ENCODE measurements at places on chromosomes 4 and X. TPM values are rescaled to one million over a fixed set of nuclear protein-coding genes. Genes with fewer than 3 reads are reported as not detected.

Gene ADGRL3
- 0.08 TPM for polyA plus RNA-seq

Gene CYTL1
- polyA plus RNA-seq: 0.13 TPM

GRCh38 chrX:40479777-40480318, 100.9 kb upstream of the ATP6AP2 start:
- no peak for DNase-seq

DNA sequence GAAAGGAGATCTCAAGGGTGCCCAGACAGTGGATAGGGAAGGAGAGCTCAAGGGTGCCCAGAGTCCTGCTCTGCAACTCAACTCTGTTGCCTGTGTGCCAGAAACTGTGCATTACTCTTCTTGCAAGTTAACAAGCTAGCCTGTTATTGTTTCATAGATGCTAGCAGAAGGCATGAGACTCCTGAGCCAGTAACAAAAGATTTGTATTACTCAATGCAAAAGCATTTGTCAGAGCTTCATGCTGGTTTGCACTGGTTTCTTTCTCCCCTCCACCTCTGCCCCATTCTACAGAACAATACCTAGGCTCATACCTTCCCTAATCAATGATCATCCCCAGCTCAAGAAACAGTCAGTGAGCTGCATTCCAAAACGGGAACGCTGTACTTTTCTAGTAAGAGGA, 124.5 kb upstream of the NEIL3 start:
- no peak for DNase-seq

GRCh38 chr4:189510601-189511000, 430.1 kb upstream of the FRG1 start:
- DNase-seq: no peak

DNA sequence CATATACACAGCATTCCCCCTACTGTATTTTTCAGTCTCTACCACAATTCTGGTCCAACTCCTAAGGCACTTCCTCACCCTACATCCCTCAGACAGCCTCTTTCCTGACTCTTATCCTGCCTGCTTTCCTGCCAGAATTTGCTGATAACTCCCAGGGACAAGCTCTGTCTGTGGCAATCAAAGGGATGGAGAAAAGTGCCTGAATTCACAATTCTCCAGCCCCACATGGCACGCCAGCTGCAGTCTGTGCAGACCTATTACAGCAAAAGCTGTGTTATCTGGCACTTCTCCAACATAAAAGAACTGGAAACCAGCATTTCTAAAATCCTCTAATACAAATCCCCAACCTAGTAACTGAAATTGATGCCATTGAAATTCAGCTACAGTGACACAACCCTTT, 404.8 kb downstream of the KLHL13 start:
- no peak for DNase-seq

DNA sequence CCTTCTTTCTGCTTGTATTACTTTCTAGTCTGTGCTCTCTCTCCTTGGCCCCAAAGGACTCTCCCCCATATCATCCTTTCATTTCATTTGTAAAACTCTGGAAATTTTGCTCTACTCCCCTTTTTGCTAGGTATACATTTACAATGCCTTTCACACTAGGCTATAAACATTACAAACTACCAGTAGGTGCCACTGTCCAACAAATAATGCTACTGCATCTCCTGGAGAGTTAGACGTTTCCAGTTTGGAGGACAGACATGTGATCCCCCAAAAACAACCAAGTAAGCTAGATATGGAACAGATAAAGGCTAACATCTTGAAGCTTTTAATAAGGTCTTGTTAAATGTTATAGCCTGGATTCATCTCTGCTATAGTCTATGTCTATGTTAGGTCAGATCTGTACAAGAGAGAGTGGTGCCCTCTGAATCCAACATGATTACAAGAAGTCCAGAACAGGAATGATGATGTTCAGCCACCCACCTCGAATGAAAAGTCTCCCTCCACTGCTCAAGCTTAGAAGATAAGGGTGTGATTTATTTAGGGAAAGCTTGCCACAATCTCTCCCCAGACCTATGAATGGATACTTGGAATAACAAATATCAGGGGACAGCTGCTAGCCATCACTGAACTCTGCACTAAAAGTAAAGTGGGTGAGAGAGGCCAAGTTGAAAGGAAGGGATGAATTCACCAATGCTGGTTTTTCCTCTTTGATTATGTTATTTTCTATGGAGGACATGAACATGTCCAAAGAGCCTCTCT, 14.3 kb downstream of the CBR4 start:
- no peak for DNase-seq

- DNase-seq: no peak
Observed at GRCh38 chrX:103552236-103552635, 32.9 kb upstream of the RAB40A start.

DNA sequence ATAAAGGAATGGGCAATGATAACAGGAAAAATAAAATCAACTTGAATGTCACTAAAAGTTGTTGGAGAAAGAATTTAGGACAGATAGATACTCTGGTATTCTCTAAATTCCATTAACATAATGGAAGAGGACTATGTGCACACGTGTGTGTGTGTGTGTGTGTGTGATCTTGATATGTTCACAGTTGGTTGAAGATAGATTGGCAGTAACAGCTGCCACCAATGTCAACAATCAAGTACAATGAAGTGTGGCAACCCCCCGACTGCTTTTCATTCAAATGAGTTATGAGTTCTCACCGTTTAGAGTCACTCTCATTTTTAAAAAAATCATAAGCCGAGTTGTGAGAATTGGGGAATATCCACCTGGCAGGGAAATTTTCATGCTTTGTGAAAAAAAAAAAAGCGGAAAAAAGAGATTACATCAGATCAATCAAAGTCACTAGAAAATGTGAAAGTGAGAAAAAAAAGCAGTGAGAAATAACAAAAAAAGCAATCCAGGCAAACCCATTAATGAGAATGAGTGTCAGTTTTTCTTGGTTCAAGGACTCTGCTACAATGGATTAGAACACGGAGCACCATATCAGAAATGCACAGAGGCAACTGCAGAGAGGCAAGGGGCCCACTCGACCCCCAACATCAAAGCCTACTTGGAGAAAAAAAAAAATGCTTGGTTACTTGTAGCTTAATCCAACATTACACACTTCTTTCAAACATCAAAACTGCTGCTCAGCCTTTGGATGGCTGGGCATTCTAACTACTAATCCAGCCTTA, 414.9 kb upstream of the PITX2 start:
- no peak for DNase-seq

DNA sequence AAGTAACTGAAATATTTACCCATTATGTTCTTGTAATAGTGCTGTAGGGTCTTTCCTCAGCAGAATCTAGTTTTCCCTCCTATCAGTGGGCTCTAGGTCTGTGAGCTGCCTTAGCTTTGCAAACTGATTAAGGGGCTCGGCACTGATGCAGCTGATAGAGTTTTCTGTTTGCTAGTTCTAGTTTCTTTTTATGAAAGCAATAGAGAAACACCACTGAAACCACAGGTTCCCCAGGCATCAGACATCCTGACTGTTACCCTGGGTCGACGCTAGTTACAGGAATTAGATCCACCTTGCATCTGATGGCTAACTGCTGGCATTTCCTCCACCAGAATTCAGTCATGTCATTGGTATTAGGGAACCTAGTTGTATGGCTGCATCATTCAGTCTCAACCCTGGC, 225.0 kb upstream of the VCX start:
- DNase-seq: no peak

GRCh38 chrX:2311501-2311900, 189.3 kb downstream of the DHRSX start:
- DNase-seq: no peak

GRCh38 chr4:95531141-95531540, 17.6 kb downstream of the UNC5C start:
- no peak for DNase-seq

GRCh38 chr4:134024251-134024650, 177.3 kb downstream of the PABPC4L start:
- no peak for DNase-seq
